Stimulated activated CD8-positive, alpha-beta memory T cell treated with anti-CD3 and anti-CD28 coated beads, Interleukin-4, amount 100 ng/mL, for 1 hour (primary cell): ENCODE measurements at places on chromosomes 3 and 15.

DNA sequence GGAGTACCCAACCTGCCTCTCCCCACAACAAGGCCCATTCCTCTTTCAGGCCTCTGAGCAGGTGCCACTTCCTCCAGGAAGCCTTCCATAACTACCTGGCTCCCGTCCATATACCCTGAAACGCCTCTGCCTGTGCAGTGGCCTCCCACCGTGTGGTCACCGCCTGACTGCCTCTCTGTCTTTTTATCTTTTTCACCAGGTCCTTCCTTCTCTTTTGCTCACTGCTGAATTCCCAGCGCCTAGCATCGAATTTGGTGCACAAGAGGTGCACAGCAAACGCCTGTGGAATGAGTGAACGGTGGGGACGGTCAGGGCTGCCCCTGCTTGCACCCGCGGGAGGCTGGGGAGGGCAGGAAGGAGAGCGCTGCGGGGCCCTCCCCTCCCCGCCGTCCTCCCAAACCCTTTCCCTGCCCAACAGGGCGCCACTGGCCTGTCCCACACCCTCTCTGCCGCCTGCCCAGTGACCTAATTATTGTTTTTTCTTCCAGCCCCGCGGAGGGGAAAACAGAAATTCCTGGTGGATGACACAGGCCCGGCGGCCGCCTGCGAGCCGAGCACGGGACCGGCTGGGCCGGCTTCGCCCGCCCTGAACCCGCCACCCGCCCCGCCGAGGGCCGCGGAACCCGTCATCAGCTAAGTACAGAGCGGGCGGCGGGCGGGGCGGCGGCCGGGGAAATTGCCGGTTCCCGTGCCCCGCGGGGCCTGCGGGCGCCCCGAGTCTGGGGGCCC is 140.1 kb downstream of the SMAD6 start:
- no peak for DNase-seq

GRCh38 chr15:69590932-69591524 is 138.4 kb downstream of the RPLP1 start:
- DNase-seq: no peak

DNA sequence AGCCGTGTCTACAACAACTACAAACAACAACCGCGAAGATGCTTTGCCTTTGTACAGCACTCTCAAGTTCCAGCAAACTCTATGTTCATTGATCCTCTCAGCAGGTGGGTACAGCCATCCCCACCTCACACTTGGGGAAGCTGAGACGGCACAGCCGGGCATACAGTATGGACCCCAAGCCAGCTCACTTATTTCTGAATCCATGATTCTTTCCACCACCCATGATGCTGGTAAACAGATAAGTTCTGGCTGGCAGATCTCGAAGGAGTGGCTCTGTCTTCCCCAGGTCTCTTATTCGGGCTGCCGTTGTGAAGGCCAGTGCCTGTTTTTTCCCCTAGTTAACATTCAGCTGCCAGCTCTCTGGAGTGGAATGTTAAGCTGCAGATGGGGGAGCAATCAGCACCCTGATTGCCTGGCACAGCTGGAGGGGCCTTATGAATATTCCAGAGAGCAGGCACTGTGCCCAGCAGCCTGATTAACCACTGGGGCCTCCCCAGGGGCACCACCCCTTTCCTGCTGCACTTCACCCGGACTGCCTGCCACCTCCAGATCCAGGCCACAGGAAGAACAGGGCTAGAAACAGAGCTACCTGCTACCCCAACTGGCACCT is 73.2 kb downstream of the CORO2B start:
- DNase-seq: no peak

- DNase-seq: no peak
Observed at GRCh38 chr15:52186651-52187486, 4.3 kb downstream of the GNB5 start.

DNA sequence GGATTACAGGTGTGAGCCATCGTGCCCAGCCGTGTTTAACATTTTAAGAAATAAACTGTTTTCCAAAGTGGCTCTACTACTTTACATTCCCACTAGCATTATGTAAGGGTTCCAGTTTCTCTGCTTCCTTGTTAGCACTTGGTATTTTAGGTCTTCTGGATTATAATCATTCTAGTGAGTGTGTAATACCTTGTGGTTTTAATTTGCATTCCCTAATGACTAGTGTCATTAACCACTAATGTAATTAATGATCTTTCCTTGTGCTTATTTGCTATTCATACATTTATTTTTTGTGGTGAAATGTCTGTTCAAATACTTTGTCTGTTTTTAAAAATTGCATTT is 30.7 kb downstream of the ARIH2 start:
- DNase-seq: no peak

- no peak for DNase-seq
Observed at GRCh38 chr15:71325481-71325880, 210.2 kb downstream of the THSD4 start.

DNA sequence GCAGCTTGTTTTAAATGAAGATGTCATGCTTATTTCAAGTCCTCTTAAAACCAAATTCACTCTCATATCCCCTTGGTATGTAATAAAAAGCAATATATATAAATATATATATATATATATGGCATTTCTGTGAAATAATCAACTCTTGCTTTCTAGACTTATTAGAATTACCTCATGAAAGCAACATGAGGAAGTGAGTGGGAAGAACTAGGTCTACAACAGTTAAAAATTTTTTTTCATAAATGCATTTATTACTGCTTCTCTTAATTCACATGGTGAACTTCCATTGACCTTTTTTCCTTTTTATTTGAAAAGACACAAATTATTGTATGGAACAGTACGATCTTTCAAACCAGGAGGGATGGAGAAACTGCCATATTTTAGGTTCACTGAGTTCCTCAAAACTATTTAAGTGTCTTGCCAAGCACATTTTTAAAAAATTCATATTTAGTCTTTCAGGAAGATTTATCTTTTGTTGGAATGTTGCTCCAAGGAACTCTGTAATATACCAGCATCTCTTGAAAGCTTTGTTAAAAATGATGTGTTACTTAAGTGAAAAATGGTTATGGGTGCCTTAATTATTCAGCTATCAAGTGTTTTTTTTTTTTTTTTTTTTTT is 185.2 kb downstream of the GHSR start:
- no peak for DNase-seq

DNA sequence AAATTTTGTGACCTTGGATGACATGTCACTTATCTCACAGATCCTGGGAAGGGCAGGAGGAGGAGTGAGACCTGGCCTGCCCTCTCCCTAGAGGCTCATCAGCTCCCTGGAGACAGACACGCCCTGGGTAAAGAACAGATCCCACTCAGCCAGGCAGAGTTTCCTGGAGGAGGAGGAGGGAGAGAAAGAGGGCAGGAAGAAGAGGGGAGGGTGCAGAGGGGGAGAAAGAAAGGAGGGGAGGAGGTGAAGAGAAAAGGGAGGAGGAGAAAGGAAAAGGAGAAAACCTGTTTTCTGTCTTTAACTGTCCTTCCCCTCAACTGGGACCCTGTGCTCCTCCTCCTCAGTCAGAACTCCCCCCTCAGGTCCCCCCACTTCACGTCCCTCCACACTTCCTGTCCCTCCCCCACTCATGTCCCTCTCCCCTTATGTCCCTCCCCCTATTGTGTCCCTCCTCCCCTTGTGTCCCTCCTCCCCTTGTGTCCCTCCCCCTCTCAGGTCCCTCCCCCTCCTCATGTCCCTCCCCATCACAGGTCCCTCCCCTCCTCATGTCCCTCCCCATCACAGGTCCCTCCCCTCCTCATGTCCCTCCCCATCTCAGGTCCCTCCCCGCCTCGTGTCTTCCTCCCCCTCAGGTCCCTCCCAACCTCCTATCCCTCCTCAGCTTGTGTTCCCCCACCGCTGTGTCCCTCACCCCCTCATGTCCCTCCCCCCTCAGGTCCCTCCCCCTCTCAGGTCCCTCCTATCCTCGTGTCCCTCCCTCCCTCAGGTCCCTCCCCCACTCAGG is 52.3 kb upstream of the CGNL1 start:
- DNase-seq: no peak

GRCh38 chr3:41431386-41431785 is 232.1 kb downstream of the CTNNB1 start:
- DNase-seq: no peak

DNA sequence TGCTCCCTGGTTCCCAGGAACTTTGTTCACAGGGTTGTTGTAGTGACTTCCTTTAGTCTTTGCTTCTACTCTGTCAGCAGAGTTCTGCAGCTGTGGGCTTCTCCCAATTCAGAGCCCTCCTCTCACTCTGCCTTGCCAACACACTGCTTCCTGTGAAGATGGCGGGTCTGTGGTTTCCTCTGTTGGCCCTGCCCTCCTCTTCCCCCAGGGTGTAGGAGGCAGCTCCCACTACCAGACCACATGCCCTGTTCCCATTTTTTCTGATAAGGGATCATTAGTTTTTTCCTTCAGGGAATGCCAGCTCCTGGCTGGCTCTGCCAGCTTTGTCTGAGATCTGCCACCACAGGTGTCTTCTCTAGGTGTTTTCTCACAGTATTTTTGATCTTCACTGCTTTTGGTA is 12.7 kb downstream of the SPSB4 start:
- DNase-seq: no peak

DNA sequence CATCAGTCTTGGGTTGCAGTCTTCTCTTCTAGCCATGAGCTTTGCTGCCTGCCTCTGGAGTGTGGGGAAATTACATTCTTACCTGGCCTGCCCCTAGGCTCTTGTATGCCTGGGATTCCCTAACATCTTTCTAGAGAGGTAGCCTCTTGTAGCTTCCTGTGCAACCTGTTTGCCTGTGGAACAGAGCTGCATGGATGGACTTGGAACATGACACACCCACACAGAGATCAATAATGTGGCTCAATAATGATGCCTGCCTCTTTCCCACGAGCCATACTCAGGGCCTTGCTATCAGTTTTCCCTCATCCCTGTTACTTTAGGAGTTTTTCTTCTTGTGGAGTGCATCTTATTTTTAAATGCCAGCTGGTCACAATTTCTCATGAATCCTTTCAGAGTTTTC is 11.4 kb downstream of the CHCHD6 start:
- DNase-seq: no peak
